ENCODE measurements at places on chromosomes 11 and 22. TPM values are rescaled to one million over a fixed set of nuclear protein-coding genes. Genes with fewer than 3 reads are reported as not detected.

- DNase-seq = peak; percentile 78
Observed at GRCh38 chr11:78420255-78420764, 2.7 kb upstream of the GAB2 start.

DNA sequence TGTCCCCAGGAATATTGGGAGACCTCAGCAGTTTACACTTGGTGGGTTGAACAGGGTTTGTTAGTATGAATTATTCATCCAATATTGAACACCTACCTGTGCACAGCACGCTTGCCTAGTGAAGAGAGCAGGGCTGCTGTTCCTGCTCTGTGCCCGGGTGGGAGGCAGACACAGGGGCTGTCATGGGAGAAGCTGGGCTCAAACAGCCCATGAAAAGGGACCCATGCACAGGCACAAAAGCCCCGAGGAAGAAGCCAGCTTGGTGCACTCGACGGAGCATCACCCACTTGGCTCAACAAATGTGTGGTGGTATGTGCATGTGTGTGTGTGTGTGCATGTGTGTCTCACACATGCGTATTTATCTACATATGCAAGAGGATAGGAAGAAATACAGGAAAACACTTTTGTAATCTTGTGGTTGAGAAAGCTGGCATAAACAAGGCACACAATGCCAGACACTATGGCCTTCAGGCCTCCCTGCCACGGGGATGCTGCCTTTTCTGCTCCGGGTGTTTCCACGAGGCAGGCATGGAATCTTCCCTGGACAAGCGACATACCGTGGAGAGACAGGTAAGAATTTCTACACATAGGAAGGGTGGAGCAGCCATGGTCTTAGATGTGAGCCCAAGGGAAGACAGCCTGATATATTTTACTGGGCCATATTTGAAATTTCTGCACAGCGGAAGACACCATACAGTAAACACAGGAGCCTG is 5.0 kb upstream of the APOBEC3A start:
- no peak for DNase-seq

DNA sequence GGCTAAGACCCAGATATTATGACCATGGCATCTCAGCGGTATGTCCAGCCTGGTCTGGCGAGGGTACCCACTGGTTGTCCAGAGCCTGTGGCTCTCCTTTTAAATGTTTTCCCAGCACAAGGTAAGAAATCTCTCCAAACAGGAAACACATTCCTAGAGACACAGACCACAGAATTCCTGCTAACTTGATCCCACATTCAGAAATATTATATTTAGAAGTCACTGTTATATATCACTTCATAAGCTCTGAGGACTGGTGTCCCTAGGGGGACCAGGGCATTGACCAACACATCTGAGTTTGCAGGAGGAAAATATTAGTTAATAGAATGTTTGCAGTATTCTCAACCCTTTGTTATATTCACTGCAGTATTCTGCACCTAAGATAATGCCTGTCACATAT is 23.1 kb downstream of the TMPRSS13 start:
- DNase-seq = no peak

GRCh38 chr11:22065472-22065871 is 127.4 kb upstream of the ANO5 start:
- no peak for DNase-seq

MYOD1 gene
- total RNA-seq = not detected

IGSF9B gene
- total RNA-seq = 5.6 TPM

ZBTB16 gene
- not detected for total RNA-seq

TMEM121B gene
- total RNA-seq = 0.04 TPM

DNA sequence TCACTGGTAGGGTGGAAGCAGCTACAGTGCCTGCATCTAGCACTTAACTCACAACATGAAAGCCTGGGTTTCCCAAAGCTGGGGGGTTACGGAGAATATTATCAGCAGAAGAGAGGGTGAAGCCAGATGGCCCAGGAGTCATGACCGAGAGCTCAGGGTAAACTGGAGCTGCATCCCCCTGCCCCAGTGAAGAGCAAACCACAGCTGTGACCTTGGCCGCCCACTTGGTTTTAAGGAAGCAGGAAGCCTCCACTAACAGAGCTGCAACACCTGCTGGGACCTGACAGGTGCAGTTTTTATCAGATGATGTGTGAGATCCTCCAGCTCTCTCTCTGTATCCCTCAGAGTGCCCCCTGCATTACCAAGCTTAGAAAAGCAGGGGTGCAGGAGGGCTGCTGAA is 20.9 kb downstream of the TCP11L1 start:
- DNase-seq = no peak

DNA sequence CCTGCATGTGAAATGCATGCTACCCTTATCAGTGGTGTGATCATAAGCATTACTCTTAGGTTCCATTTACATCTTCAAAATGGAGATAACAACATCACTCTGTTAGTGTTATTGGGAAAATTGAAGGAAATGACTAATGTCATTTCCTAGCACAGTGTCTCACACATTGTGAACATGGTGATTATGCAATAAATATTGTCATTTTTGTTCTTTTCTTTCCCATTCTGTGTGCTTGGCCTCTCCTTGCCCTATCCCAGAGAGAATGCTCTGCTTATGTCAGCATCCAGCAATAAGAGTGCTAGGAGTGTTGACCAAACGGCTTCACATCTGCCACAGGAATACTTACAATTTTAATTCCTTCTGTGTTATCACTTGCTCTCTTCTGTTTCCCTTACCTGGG is 1024.1 kb upstream of the CCDC90B start:
- DNase-seq = no peak
